ENCODE measurements at places on chromosomes 4 and X.

- no peak for DNase-seq
Observed at GRCh38 chrX:125378205-125378604, 58.5 kb downstream of the TEX13C start.

DNA sequence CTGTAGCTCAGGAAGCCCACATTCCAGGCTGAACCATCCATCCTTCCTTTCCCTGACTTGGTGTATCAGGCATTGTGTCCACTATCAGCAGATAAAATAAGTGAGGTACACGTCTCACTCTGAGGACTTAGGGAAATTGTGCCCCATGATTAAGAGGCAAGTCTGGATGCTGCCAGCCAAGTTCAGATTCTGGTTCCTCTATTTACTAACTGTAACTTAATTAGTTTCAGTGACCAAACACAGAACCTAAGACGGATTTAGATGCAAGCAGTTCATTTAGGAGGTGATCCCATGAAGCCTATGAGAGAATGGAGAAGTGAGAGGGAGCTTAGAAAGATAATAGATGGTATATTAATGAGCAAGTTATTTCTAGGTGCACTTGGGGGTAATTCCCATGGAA is 56.6 kb upstream of the PACRGL start:
- no peak for DNase-seq

- peak; percentile 12 for DNase-seq
Observed at GRCh38 chrX:134171661-134172587, 65.1 kb upstream of the CCDC160 start.

GRCh38 chrX:139932073-139932900 is 566 bp downstream of the ATP11C start:
- peak; percentile 34 for DNase-seq

GRCh38 chr4:22048323-22048722 is 99.8 kb upstream of the KCNIP4 start:
- no peak for DNase-seq

DNA sequence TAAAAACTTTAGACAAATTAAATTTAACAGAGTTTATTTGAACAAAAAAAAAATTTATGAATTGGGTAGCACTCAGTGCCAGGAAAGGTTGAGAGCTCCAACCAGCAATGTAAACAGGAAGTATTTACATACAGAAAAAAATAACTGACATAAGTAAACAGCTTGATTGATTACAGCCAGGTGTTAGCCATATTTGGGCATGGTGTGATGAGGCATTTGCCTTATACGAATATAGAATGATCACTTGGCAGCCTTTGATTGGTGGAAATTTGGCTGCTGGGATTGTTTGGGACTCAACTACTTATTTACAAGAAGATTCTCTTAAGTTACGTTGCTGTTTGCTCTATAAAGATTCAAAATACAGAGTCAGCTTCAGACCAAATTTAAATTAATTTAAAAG is 172.0 kb downstream of the ADAM29 start:
- no peak for DNase-seq

GRCh38 chr4:143351149-143351691 is 14.5 kb downstream of the GAB1 start:
- DNase-seq: no peak

GRCh38 chr4:2934813-2935761 is 28.1 kb downstream of the NOP14 start:
- DNase-seq: peak; percentile 88

DNA sequence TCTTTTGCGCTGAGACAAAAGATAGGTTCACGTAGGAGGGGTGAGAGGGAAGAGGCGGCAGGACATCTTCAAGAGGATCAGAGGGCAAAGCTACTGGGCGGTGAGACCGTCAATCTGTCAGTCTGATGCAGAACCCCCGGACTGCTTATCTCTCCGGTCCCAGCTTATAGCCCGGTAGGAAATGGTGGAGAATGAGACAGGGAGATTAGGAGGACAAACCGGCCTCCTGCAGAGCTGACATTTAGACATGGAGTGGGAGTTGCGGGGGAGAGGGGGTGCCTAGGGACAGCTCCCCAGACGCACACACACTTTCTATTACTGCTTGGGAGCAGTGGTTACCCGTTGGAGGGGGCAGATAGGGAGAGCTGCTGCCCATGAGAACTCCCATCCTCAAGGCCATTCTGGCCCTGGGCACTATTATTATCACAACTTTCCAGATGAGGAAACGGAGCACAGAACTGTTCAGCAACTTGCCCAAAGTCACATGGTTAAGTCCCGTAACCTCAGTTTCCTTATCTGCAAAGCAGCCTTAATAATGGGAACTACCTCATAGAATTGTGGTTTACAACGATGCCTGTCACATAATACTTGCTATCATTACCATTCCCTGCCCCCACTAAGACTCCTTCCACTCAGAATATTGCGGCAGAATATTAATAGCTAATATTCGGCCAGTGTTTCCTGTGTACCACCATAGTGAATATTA is 1.1 kb upstream of the HDAC6 start:
- DNase-seq: peak; percentile 0

DNA sequence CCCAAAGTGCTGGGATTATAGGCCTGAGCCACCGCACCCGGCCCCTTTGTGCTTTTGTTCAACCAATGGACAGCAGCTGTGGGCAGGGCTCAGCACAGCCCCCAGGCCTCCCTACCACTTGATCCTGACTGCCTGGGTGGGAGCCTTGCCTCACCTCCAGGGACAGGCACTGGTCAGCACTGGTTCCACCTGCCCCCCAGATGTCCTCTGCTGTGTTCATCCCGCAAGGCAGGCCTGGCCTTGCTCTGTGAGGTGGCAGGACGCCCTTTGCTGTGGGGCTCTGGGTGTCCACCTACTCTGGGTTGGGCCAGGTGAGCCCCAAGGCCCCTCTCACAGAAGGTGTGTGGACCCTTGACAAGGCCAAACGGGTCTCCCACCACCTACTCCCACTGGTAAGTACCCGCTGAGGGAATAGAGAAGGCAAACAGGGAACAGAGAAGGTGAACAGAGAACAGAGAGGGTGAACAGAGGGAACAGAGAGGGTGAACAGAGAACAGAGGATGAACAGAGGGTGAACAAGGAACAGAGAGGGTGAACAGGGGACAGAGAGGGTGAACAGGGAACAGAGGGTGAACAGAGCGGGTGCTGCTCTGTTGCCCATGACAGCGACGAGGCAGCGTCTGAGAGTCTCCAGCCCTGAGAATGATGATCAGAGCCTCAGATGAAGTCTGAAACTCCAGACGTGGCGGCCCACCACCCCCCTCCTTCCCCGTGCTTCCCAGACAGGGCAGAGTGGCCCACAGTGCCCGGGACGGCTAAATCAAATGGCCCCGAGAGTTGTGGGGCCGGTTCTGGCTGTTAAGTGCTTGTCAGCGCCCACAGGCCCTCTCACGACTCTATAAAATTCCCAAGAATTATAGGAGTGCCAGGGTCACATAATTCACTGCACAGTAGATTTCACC is 55.0 kb upstream of the NKX1-1 start:
- no peak for DNase-seq

- DNase-seq: no peak
Observed at GRCh38 chrX:118496763-118497079, 1.1 kb downstream of the DOCK11 start.

DNA sequence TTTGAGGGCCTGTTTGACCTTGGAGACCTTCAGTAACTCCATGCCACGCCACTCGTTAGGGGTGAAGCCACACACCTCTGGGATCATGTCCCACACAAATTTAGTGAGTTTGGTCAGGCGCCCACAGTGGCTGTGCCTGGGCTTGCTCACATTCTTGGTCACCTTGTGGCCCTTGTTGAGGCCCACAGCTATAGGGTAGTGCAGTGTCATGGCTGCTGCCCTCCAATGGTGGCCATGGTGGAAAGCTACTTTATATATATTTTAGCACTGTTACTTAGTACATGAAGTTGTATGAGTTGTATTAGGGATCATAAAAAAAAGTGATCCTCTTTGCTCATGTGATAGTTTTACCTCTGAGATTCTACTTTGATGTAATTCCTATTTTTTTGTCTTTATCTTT is 985 bp upstream of the CXCL11 start:
- no peak for DNase-seq

- DNase-seq: no peak
Observed at GRCh38 chrX:96924581-96924980, 40.9 kb downstream of the RPA4 start.

DNA sequence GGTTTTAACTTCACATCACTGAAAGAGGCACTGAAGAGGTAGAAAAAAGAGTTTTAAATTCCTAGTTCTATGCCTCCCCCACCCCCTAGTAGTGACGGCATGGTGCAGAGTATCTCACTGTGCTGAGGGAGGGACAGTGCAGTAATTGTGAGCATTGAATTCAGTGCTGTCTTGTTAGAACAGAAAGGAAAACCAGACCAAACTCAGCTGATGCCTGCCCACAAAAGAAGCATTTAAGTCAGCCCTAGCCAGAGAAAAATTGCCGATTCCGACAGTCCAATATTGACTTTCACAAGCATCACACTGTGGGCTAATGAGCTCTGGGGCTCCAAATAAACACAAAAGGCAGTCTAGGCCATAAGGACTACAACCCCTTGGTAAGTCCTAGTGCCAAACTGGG is 417.7 kb downstream of the AR start:
- no peak for DNase-seq

- peak; percentile 25 for DNase-seq
Observed at GRCh38 chrX:78886550-78886949, 58.6 kb upstream of the P2RY10 start.

DNA sequence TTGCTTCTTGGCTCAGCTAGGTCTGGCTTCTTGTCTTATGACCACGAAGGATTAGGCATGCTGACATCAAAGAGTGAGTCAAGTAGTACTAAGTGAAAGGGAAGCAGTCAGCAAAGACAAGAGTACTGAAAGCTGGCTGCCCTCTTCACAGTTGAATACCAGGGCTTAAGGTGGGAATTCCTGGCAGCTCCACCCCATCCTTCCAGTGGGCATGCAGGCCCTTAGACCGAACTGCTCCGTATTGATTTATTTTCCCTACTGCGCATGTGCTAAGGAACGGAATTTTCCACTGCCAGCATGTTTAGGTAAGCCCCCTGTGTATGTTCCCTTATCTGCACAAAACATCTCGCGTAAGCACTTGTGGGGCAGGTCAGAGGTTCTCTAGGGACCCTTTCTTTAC is 2320.1 kb downstream of the ARAP2 start:
- DNase-seq: peak; percentile 74

GRCh38 chrX:9494771-9495170 is 29.9 kb downstream of the TBL1X start:
- DNase-seq: peak; percentile 25

DNA sequence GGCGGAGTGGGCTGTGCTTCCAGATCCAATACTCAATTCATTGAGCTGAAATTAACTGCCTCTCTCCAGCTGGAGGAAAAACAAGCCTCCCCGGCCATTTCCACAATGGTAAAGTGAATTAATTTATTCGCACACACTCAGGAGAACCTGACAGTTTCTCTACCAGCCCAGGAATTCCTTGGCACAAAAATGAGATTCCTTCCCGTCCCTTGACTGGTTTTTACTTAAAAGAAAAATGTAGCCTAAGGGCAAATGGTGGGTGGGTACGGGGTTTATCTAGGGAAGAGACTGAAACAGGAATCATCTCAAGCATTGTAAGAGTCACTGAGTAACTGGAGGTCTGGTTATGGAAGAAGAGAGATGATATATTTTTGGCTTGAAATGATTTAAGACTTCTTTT is 102.7 kb downstream of the VCX3A start:
- DNase-seq: no peak

DNA sequence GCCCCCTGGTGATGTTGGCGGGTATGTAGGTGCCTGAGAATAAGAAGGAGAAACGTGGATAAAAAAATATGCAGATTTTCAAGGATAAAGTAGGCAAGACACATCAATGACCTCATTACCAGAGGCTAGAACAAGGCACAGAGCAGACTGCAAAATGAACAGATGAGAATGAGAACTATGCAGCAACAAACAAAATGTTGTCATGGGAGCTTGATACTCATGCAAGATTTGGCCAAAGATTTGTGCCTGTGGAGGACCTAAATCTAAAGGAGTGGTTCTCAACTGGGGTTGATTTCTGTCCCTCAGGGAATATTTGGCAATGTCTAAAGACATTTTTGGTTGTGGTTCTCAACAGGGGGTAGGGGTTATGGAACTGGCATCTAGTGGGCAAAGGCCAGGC is 177.3 kb downstream of the FRMPD4 start:
- DNase-seq: no peak

DNA sequence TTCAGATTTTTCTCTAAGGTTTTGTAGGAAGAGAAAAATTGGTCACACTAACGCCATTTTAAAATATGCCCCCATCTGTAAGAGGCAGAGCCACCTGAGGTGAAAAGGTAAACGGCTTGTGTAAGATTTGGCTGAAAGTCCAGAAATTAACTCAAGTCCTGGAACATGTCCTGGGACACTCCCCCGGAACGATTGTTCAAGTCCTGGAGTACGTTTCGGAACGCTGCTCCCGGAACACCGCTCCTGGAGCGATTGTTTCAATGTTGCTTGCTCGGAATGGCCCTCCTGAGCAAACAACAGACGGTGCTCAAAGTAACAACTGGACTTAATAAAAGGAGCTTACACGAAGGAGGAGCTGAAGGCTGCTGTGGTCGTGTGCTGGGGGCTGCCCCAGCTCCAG is 796.5 kb upstream of the SLIT2 start:
- no peak for DNase-seq

DNA sequence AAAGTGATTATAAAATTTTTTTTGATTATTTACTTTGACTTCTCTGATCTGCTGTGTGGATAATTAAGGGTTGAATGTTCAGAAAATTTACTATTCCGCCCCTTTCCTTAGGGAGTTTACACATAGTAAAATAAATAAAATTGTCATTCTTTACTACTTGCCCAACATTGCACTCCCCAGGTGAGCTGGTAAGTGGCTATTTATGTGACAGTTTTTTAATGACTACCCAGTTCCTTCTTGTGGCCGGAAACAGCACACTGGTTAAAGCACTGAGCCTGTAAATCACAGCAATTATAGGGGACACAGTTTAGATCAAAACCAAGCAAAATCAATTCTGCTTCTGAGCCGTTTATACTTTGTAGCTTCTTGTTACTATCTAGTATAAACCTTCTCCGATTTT is 158.1 kb downstream of the FHIP1A start:
- no peak for DNase-seq

- DNase-seq: no peak
Observed at GRCh38 chr4:106495476-106495875, 126.9 kb upstream of the GIMD1 start.

- DNase-seq: peak; percentile 61
Observed at GRCh38 chrX:25034889-25035288, 19.1 kb upstream of the ARX start.

GRCh38 chr4:67160394-67160793 is 384.9 kb downstream of the CENPC start:
- DNase-seq: no peak

DNA sequence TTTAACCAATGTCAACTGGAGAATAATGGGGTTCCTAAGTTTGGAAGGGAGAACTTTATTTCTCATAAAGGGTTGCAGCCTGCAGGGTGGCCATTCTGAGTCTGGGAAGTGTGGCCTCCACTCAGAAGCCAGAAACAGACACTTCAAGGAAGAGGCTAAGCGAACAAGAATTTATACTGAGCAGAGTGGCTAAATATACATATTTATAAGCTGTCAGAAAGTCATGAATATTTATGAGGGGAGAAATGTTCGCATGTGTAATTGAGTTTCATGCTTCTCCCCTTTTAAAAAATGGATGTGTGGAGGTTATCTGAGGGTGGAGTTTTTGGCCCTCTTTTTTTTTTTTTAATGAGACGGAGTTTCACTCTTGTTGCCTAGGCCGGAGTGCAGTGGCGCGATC is 78.1 kb upstream of the PLAC8 start:
- no peak for DNase-seq

GRCh38 chr4:122758033-122758432 is 25.5 kb downstream of the BBS12 start:
- DNase-seq: peak; percentile 69

- DNase-seq: peak; percentile 93
Observed at GRCh38 chr4:89469930-89470375, 162.4 kb upstream of the GPRIN3 start.

- no peak for DNase-seq
Observed at GRCh38 chrX:100717363-100717762, 14.6 kb downstream of the SYTL4 start.
